GM23248 (cell line): ENCODE measurements at places on chromosomes 11 and 22.
A peak's percentile ranks its signal among the peaks of the same experiment; 100 is the strongest.

GRCh38 chr11:3947061-3947460 lies 91.6 kb downstream of the STIM1 start:
- DNase-seq: peak; percentile 36

DNA sequence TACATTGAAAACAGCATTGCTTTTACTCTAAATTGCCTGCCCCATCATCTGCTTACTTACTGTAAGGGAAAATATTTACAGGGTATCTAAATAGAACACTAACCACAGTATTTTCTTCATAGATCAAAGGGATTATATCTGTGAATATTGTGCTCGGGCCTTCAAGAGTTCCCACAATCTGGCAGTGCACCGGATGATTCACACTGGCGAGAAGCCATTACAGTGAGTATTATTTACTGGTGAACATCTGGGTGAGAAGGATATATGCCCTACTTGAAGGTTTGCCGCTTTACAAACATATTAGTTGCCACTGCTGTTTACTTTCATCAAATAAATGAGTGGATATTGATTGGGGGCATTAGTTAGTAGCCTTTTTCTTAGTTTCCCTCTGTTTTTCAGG lies 5.9 kb upstream of the CNTF start:
- peak; percentile 92 for DNase-seq

- DNase-seq: no peak
These were observed 30.2 kb downstream of the HTR3B start for GRCh38 chr11:113934761-113935160.

DNA sequence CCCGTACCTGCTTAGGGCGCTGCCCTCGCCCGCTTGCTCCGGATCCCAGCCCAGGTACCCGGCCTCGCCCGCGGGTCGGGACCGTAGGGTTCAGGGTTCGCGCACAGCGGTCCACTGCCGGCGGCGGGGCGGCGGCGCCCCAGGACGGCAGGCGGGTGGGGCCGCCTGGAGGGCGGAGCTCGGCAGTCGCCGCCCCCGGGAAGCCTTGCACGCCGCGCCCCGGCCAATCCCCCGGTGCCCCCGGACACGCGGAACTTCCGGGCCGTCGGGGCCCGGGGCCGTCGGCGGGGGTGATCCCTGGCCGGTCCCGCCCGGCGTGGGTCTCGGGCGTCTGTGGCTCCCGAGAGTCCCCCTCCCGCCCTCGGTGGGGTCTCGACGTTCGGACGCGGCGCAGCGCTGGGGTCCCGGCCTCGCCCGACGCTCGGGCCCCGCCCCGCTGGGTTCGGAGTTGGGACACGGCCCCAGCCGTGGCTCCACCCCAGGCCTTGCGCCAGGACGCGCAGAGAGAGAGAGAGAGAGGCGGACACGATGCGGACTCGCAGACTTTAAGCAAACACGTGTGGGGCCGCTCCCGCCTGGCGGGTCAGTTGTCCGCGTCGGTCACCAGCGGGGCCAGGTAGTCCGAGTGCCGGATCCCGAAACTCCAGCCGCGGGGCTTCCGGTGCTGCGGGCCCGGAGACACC lies at the start of gene TYMP:
TSS of gene TYMP (minus strand) at position 116 of the 683 bp plus-strand sequence. CDS start 303 bp downstream, outside the sequence.
- DNase-seq: peak; percentile 90

GRCh38 chr22:35231585-35232084 lies 25.7 kb upstream of the HMGXB4 start:
- DNase-seq: peak; percentile 64

GRCh38 chr22:17272511-17272991 lies 53.3 kb upstream of the ADA2 start:
- no peak for DNase-seq

GRCh38 chr22:35835998-35836691 lies 118.5 kb downstream of the APOL5 start:
- DNase-seq: peak; percentile 92

DNA sequence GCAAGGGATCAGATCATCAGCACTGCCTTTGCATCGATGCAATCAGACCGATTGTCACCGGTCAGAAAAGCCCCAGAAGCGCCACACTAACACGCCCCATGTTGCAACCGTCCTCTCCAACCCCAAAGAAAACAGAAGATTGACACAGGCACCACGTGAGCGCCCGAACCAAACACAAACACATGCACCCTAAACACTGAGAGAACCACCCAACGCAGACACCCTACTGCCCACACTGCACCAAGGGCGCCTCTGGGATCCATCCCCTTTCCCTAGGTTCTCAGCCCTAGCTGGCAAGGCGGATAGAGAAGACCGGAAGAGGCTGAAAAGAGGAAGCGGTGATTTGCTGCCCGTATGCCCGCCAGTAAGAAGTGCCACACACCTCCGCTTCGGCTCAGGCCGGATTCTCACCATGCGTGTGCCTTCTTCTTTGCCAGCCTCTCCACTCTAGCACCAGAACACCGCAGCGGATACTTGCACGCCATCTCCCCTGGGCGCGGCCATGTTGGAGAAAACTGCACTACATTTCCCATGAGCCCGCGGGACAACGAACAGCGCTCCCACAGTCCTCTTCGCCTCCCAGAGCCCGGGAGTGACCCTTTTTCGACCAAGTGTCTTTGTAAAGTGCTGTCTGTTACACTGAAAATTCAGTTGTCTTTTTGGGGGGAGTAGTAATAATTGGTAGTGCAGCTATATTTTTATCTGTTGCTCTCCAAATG lies at the start of gene ALKBH8:
TSS of gene ALKBH8 (minus strand) at position 517 of the 719 bp plus-strand sequence. CDS start 4,842 bp downstream, outside the sequence.
- DNase-seq: peak; percentile 91

DNA sequence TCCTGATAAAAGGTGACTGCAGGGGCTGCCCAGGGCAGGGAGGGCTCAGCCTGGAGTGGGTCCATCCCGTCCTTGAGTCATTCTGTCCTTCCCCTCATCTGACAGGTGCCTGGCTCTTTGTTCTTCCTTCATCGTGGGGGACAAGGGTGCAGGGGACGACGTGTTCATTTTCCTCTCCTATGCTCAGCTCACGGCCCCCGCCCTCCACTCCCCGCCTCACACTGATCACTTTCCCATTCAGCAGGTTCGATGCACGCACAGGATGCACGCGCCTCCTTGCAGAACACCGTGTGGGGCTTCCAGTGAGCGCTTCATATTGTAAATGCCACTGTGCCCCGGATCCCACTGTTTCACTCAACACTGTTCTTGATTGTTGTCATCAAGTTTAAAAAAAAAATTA lies 32.7 kb upstream of the SHANK2 start:
- DNase-seq: no peak

DNA sequence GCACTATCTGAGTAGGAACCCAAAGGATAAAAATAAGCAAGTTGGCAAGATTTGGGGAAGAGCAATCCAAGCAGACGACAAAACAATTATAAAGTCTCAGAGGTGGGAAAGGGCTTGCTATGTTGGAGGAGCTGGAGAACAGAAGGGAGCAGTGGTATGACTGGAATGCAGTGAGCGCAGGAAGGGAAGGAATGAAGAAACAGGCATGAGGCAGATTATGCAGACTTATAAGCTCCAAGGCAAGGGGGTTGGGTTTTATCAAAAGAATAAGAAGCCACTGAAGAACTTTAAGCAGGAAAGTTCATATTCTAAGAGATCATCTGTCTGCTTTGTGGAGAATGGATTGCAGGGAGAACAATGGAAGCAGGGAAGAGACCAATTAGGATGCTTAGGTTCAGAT lies 31.7 kb downstream of the PGM2L1 start:
- DNase-seq: peak; percentile 57

- peak; percentile 38 for DNase-seq
These were observed 496 bp downstream of the SYT7 start for GRCh38 chr11:61580271-61580888.

- DNase-seq: peak; percentile 70
These were observed 10.0 kb upstream of the CCDC83 start for GRCh38 chr11:85845124-85845631.

GRCh38 chr11:23311986-23312940 lies 452.0 kb upstream of the CCDC179 start:
- DNase-seq: peak; percentile 38

GRCh38 chr11:19646921-19647320 lies 65.7 kb upstream of the NAV2 start:
- peak; percentile 92 for DNase-seq

GRCh38 chr11:131810541-131810940 lies 440.1 kb downstream of the NTM start:
- DNase-seq: no peak

- DNase-seq: peak; percentile 45
These were observed 72.6 kb downstream of the PACSIN2 start for GRCh38 chr22:42942351-42942750.

- DNase-seq: peak; percentile 81
These were observed 342 bp downstream of the EFCAB6 start for GRCh38 chr22:43811777-43812148.

DNA sequence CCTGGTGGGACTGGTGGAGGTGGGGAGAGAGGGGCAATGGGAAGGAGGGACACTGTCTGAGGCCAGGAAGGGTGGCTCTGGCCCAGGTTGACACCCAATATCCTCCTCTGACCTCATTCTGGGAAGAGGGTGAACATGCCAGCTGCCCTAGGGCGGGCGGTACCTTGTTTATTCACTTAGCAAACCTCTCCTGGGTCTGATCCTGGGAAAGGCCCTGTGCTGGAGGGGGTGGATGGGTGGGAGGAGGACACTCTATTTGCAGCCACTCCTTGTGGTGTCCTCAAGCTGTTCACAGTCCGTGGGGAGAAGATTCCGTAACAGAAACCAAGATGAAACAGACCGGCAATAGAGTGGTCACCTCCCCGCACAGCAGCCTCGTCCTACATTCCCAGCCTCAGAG lies 49.7 kb upstream of the EIF3D start:
- DNase-seq: no peak

DNA sequence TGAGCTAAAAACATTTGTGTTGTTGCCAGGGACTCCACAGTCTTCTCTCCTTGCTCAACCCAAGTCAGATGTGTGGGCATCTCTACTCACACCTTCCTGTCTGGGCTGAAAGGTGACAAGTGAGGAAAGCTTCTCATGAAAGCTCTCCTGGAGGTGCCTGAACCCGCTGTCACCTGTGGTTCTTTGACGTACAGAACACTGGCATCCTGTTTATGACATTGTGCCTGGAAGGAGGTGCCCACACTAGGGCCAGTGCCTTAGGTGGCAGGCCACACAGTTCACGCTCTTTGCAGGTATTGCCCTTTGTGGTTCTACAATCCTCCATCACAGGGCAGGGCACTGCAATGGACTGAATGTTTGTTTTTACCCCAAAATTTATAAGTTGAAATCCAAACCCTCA lies 108.5 kb downstream of the CD44 start:
- no peak for DNase-seq

GRCh38 chr11:66365711-66366619 lies 5.6 kb downstream of the SLC29A2 start:
- no peak for DNase-seq

GRCh38 chr22:31238057-31238456 lies 26.0 kb downstream of the LIMK2 start:
- no peak for DNase-seq

DNA sequence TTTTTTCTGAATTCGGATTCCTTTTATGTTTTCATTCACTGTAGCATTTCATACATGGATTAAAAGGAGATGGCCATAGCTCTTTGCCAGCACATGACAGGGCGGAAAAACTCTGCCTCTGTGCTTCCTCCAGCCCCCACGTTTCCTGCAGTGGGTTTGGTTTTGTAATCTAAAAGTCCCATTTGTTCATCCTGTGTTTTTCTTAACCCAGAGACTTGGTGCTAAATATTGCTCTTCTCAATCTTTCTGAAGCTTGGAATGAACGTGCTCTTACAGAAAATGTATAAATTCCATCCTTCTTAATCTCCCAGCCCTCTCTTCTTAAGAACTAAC lies 89.9 kb downstream of the PPP6R3 start:
- peak; percentile 63 for DNase-seq

DNA sequence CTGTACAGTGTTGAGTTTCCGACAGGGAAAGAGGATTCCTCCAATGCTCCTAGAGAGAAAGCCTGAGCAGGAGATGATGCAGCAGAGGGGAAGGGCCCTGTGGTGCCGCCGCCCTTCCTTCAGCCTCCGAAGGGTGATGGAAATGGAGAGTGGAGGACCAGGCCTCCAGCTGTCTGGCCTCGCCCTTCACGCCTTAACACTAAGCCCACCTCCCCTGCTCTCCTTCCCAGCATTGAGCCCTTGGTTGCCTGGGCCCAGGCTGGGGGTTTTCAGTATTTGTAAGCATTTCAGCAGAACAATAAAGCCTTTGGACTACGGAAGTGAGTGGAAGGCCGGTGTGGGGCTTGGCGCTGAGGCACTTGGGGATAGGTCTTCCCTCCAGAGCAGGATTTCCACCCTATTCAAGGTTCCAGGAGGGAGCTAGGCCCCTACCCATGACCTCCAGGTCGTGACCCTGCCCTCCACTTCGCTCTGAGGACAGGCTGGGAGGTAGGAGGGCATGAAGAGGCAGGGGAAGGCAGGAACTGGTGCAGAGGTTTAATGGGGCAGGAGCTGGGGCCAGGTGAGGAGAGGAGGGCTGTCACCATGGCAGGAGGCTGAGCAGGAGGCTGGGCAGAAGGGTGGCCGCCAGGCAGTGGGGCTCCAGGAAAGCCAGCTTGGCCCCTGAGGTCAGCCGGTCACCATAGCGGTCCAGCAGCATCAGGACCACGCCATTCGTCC lies 21.6 kb downstream of the TREH start:
- no peak for DNase-seq

GRCh38 chr22:39244496-39245129 lies at the start of gene PDGFB:
Gene PDGFB (minus strand): TSS chr22:39244982. CDS start chr22:39243963, 1,019 bp downstream.
- peak; percentile 35 for DNase-seq

DNA sequence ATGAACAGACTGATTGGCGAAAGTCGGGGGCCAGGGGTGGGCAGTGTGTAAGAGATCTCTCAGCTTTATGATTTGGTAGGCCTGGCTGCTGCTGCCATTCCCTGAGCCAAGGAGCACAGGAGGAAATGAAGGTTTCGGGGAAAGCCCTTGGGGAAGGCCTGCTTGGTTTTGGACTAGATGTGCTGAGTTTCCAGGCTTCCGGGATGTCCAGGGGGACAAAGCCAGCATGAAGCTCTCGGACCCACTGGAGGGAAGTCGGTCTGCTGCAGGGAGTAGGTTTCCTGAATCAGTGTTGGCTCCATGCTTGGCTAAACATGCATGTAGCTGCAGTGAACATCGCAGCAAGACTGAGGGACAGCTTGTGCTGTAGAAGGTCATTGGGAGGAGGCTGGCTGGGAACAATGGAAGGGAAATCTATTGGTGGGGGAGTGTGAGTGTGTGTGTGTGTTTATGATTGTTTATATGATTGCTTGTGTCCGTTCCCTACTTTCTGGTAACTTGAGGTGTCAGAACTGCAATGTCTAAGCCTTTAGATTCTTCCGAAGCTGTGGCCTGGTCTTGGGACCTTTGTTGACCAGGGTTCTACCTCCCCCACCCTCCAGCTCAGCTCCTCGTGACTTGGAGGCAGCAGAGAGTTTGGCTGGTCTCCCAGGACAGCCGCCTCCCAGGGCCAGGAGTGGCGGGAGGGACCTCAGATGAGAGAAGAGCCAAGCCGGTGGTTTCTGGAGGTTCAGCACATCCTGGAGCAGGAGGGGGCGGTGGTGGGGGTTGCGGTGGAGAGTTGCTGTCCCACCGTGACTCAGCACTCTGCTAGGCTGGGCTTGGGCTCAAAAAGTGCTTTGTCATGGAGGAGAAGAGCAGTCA lies 4.0 kb upstream of the FTH1 start:
- DNase-seq: peak; percentile 99
